Right atrium auricular region (tissue), 2 donors: ENCODE measurements at places on chromosomes 5 and 9. TPM values are rescaled to one million over a fixed set of nuclear protein-coding genes. Genes with fewer than 3 reads are reported as not detected.

Gene SLC36A3
- total RNA-seq: not detected

Gene CCNH
- 37.9 TPM for total RNA-seq

Gene TRIM7
- total RNA-seq: 4.1 TPM

Gene FOXD4L5
- not detected for total RNA-seq

Gene CFAP90
- not detected for total RNA-seq

Gene ACOT12
- not detected for total RNA-seq

Gene TNFSF8
- total RNA-seq: 0.22 TPM

Gene TEX48
- total RNA-seq: not detected

DNA sequence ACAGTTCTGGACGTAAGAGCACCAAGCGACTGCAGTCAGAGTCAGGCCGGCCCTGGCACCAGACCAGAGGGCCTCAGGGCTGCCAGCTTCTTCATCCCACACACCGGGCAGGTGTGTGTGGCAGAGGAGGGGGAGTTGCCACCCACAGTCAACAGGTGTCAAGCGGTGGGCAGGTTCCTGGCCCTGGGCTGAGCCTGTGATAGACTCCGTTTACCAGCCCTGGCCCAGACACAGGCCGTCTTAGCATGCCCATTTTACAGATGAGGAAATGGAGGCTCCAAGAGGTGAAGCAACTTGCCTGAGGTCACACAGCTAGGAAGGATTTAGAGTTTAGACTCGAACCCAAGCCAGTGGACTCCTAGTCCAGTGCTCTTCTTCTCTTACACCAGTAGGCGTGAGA is 71.8 kb downstream of the HMCN2 start:
- no peak for DNase-seq

- DNase-seq: no peak
Observed at GRCh38 chr5:68214482-68215207, 911 bp upstream of the PIK3R1 start.

DNA sequence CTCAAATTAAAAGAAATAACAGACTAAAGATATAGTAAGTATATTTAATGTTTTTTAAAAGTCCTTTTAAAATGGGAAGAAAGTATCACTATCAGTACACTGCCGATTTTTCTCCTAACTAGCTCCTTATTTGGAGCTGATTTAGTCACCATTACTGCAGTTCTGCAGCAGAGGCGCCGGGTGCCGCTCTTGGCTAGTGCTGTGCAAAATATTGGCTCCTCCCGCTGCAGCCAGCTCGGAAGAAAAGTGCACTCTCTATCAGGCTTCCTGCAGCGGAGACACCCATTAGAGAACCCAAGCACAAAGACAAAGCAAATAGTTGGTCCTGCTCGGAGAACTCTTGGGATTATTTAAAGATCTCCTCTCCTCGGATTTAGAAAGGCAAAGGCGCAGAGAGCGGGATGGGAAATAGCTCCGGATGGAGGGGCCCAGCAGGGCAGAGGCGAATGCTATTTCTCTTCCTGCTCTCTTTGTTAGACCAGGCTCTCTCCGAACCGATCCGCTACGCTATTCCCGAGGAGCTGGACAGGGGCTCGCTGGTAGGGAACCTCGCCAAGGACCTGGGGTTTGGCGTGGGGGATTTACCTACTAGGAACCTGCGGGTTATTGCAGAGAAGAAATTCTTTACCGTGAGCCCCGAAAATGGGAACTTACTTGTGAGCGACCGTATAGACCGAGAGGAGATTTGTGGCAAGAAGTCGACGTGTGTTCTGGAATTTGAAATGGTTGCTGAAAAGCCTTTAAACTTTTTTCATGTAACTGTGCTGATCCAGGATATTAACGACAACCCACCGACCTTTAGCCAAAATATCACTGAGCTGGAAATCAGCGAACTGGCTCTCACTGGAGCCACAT is at the start of gene PCDHGB3:
Gene PCDHGB3, plus strand, starts transcription at position 249 of the 855 bp plus-strand sequence. Its CDS starts 153 bp downstream, at position 402.
- no peak for DNase-seq

DNA sequence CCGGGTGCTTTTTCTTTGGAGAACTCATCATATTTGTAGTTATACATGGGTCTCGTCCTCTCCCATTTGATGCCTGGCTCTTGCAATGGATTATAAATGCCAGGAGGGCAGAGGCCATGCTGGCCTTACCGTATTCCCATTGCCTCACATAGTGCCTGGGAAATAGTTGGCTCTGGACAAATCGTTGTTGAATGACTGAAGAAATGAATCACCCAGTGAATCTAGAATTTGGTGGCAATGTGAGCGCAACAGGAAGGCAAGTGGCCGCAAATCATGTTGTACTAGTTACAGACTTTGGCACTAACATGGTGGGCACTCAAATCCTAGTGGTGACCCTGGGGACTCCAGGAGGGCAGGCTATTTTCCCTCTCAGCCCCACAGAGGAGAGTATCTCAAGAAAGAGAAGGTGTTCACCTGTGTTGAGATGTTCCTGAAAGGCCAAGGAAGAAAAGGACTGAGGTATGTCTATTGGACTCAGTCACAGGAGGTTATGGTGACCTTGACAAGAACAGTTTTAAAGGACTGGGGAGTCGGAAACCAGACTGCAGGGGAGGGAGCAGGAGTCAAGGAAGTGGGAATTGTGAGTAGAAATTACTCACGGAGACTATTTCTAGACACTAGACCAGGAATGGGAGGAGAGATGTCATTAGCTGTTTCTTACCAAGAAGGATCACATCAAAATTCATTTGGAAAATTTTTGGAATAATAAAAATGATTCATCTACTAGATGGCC is 61.7 kb upstream of the COL15A1 start:
- DNase-seq: no peak

DNA sequence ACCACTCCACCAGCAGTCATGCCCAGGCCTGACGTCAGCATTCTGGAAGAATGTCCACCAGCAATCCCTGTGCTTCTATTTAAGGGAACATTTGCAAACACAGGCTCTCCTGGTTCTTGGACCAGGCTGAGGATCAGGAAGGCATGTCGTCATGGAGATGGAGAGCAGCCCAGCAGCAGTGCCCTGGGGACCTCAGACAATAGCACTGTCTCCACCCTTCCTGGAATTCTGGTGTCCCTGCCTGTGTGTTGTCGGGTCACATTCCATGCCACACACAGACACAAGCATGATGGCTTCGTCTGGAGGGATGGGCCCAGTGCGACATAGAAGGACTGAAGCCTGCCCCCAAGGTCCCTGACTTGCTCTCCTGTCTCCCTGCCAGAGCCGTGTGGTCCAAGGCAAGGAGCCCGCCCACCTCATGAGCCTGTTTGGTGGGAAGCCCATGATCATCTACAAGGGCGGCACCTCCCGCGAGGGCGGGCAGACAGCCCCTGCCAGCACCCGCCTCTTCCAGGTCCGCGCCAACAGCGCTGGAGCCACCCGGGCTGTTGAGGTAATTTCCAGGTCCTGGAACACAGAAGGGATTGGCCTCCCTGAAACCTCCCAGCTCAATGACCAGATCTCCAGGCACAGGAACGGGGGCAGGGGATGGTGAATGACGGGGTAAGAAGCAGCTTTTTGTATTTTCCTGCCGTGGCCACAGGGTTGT is 43.8 kb downstream of the STOM start:
- DNase-seq: peak; percentile 98

- DNase-seq: no peak
Observed at GRCh38 chr9:127974001-127974768, 6.6 kb downstream of the EEIG1 start.

GRCh38 chr9:94945197-94946144 is 219.0 kb downstream of the AOPEP start:
- peak; percentile 83 for DNase-seq

DNA sequence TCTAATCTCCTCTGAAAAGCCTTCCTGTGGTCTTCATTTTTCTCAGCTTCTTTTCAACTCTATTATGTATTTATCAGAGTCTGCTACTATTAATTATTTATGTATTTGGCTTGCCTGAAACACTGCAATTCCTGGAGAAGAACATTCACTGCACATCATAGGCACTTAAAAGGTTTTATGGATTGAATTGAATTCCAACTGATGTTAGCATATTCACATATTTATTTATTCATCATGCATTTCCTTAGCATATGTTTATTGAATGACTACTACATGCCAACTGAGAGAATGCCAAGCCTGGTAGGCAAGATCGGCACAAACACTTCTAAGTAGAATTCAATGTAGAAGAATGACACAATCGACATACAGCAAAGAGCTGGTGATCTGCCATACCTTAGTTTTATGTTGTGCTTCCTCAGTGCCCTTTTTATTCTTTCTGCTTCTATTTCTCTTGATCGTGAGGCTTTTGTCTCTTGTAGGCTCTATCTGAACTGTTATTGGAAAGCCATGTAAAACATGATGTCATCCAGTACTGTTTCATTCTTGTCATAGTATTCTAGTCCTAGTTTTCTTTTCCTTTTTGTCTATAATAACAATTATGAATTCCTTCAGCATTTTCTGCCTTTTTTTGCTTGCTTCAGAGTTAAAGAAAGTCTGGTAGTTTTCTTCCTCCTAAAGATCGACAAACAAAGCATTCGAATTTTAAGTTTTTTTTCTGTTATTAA is 454.2 kb downstream of the TLE4 start:
- no peak for DNase-seq

GRCh38 chr9:104078596-104078995 is 15.5 kb upstream of the SMC2 start:
- DNase-seq: no peak

GRCh38 chr5:94184870-94185269 is 433.5 kb downstream of the KIAA0825 start:
- DNase-seq: no peak

DNA sequence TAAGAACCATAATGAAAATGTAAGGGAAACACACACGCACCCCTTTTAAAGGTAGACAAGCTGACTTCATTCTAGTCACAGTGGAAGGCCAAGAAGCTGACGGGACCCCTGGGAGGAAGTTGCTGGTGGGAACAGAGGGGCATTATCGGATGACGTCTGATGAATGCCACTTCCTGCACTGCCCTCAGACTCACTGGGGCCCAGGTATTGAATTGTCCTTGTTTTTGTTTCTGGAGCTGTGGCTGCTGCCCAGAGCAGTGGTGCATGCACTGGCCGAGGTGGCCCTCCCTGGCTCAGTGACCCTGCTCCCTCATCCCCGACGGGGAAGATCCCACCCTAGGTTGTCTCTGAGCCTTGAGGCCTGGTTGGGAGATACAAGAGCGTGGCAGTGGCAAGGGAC is 15.3 kb upstream of the RPL26L1 start:
- DNase-seq: no peak

- no peak for DNase-seq
Observed at GRCh38 chr5:167730121-167730520, 561.3 kb upstream of the WWC1 start.

DNA sequence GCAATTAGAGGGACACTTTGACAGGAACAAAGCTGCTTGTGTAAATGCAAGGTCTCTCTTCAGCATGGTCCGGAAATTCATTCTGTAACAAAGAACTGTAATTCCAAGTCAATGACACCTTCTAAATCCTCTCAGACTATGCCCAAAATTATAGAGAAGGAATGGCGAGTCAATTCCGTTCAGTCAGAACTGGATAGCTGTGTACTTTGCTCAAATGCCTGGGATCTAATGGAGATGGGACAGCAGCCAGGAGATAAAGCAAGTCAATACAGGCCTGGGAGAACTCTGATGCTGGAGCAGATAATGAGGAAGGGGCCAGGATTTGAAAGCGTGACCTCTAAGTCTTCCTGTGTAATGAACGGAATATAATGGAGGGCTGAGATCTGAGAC is 96.4 kb upstream of the SPRY4 start:
- DNase-seq: no peak

- peak; percentile 38 for DNase-seq
Observed at GRCh38 chr5:392431-392988, 50.5 kb upstream of the EXOC3 start.

- DNase-seq: no peak
Observed at GRCh38 chr9:8576741-8577140, 777.2 kb upstream of the DMAC1 start.
